Effector memory CD4-positive, alpha-beta T cell (primary cell): ENCODE measurements at places on chromosomes 12 and 14.

DNA sequence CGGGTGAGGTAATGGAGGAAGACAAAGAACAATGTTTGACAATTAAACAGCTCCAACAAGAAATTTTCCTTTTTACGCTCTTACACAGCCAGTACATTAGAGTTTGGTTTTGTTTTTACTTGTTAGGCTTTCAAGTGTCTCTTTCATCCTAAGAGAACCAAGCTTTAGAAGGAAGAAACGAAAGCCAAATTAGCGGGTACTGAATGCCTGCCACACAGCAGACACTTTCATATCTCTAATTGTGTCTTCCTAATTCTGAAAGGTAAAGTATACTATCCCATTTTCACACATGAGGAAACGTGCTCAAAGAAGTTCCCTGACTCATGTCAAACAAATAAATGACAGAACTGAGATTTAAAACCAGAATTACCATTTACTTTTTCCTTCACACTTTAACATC is 65.0 kb downstream of the CDK17 start:
- no peak for DNase-seq

DNA sequence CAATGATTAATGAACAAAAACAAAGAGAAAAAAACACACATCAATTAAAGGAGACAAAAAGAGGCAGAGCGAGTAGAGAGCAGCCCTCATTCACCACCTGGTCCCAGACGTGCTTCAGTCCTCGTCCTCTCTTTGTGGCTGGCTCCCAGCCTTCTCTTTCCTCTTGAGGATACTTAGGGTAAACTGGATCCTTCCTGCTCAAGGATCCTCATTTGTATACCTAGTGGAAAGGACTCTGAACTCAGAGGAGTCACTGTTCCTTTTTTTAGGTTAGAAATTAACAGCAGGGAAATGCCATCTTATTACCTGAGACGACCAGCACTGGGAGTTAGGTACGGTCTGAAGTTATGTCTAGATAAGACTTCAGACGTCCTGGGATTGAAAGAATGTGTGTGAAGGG is 9.7 kb downstream of the MLEC start:
- DNase-seq, result no peak

DNA sequence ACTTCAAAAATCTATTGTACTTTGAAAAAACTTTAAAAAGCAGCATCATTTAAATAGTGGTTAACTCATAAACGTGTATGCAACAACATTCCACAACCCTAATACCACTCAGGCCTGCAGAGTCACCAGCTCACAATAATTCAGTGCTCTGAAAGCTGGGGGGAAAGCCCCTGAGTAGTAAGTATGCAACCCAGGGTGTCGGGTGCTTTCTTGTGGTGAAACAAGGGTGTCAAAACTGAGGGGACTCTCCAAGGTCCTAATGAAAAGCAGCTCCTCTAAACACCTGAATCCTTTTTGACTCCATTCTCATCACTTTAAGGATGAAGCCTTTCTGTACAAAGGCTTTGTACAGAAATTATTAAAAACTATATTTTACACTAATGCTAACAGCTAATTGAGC is 33.7 kb downstream of the FGFR1OP2 start:
- peak; percentile 57 for DNase-seq

DNA sequence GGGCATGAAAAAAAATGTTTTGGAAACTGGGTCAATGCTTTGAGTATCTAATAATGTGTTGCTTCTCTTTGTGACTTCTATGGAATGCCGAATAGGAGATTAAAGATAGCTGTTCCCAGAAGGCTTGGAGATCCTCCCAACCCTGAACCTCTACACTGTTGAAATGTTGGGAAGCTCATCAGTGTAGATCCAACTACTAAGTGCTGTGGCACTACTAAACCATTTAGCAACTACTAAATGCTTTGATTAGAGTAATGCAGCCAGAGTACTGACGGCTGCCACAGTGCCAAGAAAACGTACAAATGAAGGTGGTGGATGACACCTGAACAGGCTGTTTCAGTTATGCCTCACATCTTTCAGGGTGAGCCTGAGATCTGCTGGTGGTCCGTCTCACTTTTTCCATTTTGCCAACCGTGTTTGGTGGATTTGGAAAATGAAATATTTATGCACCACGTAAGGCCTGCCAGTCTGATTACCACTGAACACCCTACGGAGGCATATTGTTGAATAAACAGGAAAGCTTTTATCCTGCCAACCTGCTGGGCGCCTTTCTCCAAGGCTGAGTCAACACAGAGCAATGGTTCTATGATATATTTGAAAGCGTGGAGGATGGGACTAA is 938.0 kb upstream of the FLRT2 start:
- no peak for DNase-seq

DNA sequence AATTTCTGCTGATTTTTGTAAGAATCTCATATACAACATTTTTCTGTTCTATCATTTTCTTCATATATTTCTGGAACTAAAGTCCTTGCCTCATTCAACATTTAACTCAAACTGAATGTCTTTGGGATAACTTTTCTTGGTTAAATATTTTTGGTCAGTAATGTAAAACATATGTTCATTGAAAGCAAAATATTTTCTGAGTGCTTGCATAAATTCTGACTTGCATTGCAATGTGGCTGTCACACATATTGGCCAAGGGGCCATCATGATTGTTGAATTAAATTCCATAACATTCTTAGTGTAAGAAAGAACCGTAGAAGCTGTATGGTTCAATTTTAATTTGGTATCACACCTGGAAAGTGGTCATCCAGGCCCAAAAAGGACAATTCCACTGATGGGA is 369.4 kb downstream of the GALC start:
- DNase-seq, result no peak

- DNase-seq, result no peak
These were observed 504 bp downstream of the WNT5B start for GRCh38 chr12:1629338-1630132.

DNA sequence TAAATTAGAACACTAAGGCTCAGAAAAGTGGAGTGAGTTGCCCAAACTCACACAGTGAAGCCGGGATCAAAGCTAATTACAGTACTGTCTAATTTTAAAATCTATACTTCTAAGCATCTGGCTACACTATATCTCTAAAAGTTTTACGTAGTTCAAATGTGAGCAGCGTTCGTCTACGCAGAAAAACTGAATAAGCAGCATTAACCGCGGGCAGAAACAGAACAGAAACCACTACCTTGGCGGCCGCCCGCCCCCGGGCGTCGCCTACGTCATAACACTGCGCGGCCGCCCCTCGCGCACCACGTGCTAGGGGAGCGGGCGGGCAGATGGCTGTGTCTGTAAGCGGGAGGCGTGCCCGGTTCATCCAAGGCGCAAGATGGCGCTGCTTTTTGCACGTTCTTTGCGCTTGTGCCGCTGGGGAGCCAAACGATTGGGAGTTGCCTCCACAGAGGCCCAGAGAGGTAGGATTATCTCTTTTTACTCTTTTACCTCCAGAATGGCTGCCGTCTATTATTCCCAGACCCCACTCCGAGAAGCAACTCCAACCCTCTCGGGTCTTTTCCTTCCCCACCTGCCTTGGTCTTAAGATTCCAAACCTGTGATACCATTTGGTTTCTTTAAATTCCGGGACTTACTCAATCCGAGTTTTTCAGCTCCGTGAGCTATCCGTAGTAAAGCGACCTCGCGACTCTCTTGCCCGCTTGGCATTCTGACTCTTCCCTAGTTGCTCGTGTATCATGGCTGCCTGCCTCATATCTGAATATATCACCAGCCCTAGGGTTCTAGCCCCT is at the start of gene SPRYD4:
Gene SPRYD4, plus strand, starts transcription at position 363 of the 791 bp plus-strand sequence. Its CDS starts 14 bp downstream, at position 377.
- peak; percentile 91 for DNase-seq

DNA sequence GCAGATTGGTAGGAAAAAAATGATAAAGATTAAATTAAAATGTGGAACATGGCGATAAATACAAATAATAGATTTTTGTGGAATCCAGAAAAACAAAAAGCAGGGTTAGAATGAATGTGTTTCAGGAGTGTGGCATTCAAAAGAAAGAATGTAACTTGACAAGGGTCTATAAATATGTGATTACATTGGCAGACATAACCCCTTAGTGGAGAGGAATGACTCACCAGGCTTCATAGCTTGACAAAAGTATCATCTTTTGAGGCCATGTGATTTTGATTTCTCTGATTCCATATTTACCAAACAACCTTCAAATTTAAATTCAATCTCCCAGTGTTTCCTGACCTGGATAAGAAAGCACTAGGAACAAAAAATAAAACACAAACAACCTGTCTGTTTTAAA is 24.4 kb upstream of the MGST1 start:
- no peak for DNase-seq

GRCh38 chr14:87065366-87065765 is 927.6 kb downstream of the GALC start:
- no peak for DNase-seq

DNA sequence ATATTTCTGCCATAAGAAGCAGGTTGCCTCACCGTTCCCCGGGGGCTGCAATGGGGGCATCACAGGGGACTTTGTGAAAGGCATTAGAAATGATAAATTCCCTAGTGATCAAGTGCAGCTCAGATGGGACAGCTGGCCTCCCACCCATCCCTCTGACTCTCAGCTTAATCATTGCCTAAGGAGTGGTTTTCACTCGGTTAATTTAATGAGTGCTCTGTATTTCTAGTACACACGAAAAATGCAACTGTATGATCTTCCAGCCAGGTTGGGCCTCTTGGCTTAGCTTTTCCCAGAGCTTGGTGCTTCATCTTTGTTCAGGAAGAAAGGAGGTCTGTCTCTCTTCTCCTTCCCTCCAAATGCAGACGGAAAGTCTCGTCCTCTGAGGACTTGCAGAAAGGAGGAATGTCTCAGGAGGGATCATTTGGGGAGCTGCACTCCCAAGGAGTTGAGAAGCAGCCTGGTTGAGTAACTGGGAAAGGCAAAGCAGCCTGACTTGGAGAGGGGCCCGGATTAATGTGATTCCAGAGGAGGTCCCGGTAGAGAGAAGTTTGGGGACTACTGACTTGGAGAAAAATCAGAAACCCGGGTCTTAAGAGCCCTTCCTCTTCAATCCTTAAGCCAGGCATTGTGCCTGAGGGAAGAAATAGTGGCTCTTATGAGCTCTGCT is 7.2 kb downstream of the CD9 start:
- DNase-seq, result no peak

DNA sequence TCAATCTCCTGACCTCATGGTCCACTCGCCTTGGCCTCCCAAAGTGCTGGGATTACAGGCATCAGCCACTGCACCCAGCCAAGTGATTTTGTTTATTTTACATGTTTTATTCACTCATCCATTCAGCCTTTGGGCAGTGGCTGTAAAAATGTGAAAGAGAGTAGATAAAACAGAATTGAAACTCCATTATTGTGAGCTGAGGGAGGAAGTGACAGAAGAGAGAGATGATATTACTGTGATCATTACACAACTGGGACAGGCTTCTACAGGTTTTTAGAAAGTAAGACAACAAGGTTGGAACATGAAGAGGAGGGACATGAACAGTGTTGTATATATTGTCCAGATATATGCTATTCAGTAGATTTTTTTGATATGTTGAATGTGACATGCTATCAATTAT is 25.0 kb downstream of the CREBL2 start:
- no peak for DNase-seq

DNA sequence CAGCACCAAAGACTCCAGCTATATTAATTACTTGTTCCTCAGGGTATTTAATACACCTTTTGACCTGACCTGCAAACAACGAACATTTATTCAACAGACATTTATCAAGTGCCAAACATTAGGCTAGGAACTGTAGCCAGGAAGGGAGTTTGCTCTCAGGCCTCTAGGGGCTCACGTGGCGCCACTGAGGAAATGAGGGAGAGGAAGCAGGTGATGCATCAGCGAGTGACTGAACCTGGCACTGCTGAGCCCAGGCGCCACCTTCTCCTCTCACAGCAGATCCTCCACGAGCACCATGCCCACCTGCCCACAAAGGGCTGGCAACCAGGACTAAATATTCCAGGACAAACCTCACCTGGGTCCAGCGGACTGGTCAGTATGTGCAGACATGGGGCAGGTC is 50.2 kb downstream of the SETD3 start:
- peak; percentile 17 for DNase-seq

- DNase-seq, result no peak
These were observed 80.0 kb upstream of the EGLN3 start for GRCh38 chr14:34030864-34031263.

DNA sequence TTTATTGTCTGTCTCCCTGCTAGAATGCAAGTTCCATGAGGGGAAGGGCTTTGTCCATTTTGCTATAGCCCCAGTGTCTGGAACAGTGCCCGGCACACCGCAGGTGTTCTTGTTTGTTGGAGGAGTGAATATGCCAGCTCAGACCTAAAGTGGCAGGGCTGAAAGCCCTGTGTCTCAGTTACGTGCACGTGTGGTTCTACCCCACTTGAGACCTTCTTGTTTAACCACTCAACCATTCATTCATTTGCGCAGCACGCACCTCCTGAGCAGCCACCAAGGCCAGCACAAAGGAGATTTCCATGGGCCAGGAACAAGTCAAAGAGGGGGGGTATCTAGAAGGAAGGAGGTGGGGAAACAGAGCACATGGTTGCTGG is 338.0 kb upstream of the FKBP4 start:
- DNase-seq, result no peak

DNA sequence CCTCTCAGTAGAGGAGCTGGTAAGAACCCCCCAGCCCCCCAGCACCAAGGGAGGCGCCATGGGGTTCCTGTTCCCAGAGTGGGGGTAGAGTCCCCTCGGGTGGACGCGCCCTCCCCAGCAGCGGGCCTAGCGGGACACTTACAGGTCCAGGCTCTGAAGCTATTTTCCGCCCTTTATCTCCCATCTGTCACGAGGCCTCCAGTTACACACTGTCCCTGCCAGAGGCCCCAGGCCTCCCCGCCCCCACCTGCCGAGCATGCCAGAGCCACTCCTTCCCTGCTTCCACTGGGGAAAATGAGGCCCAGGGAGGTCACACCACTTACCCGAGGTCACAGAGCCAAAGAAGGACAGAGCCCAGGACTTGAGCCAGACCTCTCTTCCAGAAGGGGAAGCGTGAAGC is 3.1 kb downstream of the C14orf180 start:
- DNase-seq, result no peak

GRCh38 chr12:70196811-70197281 is 46.4 kb upstream of the CNOT2 start:
- DNase-seq, result no peak

GRCh38 chr12:6620885-6621274 is 13.7 kb upstream of the CHD4 start:
- DNase-seq, result no peak

GRCh38 chr12:131608740-131609690 is 101.9 kb upstream of the SFSWAP start:
- peak; percentile 12 for DNase-seq

DNA sequence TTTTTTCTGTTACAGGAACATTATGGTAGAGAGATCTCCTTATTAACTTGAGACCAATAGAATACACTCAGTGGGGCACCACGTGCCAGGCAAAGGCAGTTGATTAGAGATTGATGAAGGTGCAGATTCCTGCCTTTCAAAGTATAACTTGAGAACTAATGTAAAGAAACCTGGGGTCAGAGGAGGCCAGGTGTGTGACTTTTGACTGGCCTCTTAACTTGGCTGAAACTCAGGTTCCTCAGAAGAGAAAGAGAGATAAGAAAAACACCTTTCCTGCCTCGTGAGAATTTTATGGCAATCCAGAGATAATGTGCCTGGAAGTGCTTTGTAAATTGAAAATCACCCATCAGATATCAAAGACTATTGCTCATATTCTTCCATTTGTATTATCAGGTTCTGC is 110.7 kb upstream of the GZMB start:
- no peak for DNase-seq
